Activated naive CD4-positive, alpha-beta T cell treated with anti-CD3 and anti-CD28 coated beads, Interleukin-2, amount 10 ng/mL, durations not matched to agents 5 hours and 36 hours (primary cell): ENCODE measurements at places on chromosomes 16 and 17. TPM values are rescaled to one million over a fixed set of nuclear protein-coding genes. Genes with fewer than 3 reads are reported as not detected.

Gene MYO15A
- 0.55 TPM for total RNA-seq

Gene MMP25
- 35.5 TPM for total RNA-seq

Gene PLCG2
- total RNA-seq: 3.1 TPM

Gene PDPK1
- total RNA-seq: 39.0 TPM

Gene MYH1
- not detected for total RNA-seq

Gene NXPH3
- not detected for total RNA-seq

Gene TK2
- total RNA-seq: 9.6 TPM

Gene SNN
- total RNA-seq: 31.9 TPM

Gene SLC6A2
- total RNA-seq: not detected

Gene DNAH3
- total RNA-seq: not detected

Gene COASY
- 70.7 TPM for total RNA-seq

Gene TAT
- total RNA-seq: not detected

Gene DNAH2
- total RNA-seq: not detected

Gene MMP15
- total RNA-seq: 0.99 TPM

Gene TBX2
- total RNA-seq: not detected

Gene IFT20
- total RNA-seq: 25.9 TPM

Gene NETO2
- 4.8 TPM for total RNA-seq

Gene SYNGR3
- 2.8 TPM for total RNA-seq

Gene GDPD3
- 17.4 TPM for total RNA-seq

Gene TPSG1
- not detected for total RNA-seq

Gene C1QL1
- total RNA-seq: 1.1 TPM

Gene DECR2
- total RNA-seq: 5.0 TPM

Gene ODF4
- not detected for total RNA-seq

Gene KRTAP1-3
- total RNA-seq: not detected

Gene ZNF469
- 0.35 TPM for total RNA-seq

Gene PTX4
- total RNA-seq: not detected

Gene ORC6
- 29.3 TPM for total RNA-seq
